Mammary epithelial cell (primary cell): ENCODE measurements at places on chromosomes 12 and 14. TPM values are rescaled to one million over a fixed set of nuclear protein-coding genes. Genes with fewer than 3 reads are reported as not detected.

The CD163 gene
- polyA plus RNA-seq: not detected

DNA sequence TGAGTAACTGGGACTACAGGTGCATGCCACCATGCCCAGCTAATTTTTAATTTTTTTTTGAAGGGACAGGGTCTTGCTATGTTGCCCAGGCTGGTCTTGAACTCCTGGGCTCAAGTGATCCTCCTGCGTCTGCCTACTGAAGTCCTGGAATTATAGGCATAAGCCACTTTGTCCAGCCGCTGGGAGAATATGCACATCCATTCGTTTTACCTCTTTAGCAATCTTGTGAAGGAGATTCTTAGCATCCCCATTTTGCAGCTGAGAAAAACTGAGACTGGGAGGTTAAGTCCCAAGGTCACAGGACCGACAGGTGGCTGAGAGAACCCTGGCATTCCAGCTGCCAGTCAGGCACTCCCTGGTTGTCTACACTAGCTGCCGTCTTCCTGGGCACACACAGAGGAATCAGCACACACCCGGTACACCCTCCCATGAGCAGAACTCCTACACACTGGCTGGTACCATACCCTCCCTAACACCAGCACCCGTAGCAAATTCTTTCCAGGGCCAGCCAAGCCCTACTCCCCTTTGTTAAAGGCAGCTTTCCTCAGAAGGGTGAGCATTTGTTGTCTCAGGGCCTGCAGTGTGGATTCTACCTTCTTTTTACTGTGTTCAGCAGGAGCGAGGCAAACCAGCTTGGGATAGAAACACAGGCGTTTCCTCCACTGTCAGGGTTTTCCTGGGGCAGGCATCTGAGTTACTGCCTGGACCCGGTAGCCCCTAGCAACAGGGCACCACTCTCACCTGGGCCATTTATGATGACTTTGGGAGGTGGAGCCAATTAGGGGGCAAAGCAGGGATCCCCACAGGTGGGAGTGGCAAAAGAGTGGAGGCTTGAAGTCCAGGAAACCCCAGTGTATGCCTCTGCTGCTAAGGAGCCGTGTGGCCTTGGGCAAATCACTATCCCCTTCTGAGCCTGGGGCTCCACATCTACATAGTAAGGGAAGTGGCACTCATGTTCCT is 70.2 kb downstream of the IRF2BPL start:
- peak; percentile 42 for DNase-seq

- no peak for DNase-seq
Measured at GRCh38 chr14:76473481-76474263, 97.7 kb downstream of the ESRRB start.

GRCh38 chr12:44428825-44429224 is 447.3 kb downstream of the NELL2 start:
- no peak for DNase-seq

DNA sequence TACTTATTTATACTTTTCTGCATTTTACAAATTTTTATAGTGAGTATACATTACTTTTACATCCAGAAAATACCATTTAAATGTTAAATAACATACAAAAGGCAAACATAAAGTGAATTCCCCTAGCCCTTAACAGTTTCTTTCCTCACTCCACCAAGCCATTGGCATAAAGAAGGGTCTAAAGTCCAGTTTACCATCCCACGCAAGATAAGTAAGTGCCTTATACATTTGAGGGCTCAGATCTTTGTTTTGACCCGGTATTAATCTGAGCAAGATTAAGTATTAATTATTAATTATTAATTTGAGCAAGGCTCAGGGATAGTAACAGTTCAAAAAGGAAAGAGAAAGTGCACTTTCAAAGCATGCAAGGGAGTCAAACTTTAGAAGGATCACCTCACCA is 182.9 kb downstream of the DICER1 start:
- no peak for DNase-seq
